Fibroblast of villous mesenchyme (primary cell): ENCODE measurements at places on chromosomes 3 and 15. TPM values are rescaled to one million over a fixed set of nuclear protein-coding genes. Genes with fewer than 3 reads are reported as not detected.

SLC22A14 gene
- total RNA-seq: 0.32 and 0.86 TPM in 2 replicates

DNA sequence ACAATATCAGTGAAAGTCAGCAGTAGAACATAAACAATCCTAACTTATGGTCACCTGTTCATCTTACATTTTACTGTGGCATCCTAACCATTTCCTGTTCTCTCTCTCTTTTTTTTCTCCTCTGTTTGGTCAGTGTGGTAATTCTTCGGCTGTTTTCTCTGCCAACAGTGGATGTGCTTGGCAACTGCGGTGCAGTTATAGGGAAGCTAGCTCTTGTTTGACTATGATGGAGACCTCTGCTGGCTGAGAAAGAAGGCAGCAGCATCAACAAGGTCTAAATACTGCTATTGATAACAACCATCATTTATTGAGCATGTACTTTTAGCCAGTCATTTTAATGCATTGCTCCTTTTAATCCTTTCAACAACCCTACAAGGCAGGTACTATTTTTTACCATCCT lies 723 bp upstream of the DRD3 start:
- DNase-seq: peak; percentile 8

DNA sequence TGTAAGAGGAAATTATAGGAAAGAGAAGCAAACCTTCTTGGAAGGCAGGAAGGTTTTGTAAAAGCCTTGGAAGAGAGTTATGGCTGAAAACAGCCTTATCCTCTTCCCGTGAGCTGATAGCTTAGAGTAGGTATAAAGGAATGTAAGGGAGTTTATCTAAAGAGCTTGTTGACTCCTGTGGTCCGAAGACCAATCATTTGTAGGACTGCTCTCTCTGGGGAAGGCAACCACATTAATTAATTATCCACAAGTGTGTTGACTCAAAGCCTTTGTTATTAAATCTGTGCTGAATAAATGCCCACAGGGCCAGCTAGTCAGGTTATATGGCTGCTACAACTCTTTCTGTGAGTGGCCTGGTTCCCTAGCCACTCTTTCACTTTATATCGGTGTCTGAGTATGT lies 452.1 kb upstream of the RASGRP1 start:
- peak; percentile 45 for DNase-seq

- peak; percentile 75 for DNase-seq
Observed at GRCh38 chr15:67076147-67076843, 10.9 kb downstream of the SMAD3 start.

DNA sequence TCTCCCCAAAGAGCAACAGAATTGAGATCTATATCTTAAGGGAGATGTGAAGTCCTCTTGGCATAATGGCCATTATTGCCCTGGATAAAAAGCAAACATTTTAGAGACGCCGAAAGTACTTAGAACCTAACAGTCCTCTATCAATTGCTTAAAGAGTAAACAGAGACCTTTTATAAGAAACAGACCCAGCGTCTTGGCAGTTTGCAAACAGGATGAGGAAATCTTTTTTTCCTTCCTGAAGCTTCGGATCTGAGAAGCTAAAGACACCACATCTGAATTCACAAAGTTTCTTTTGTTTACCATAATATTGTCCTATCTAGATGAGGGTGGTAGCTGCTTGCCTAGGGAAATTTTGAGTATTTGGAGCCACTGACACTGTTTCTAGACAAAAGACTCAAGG lies 59.9 kb upstream of the LIMD1 start:
- DNase-seq: no peak

NLGN1 gene
- 8.4 and 18.1 TPM in 2 replicates for total RNA-seq

- no peak for DNase-seq
Observed at GRCh38 chr15:89851673-89852341, 37.2 kb upstream of the ANPEP start.

- DNase-seq: no peak
Observed at GRCh38 chr3:151412989-151413388, 28.4 kb upstream of the P2RY12 start.

GRCh38 chr3:54360320-54360719 lies 238.0 kb downstream of the CACNA2D3 start:
- no peak for DNase-seq

SLC9C1 gene
- total RNA-seq: under 0.01 TPM in 1 of 2 replicates, not detected in the other

GRCh38 chr3:26653811-26654425 lies 31.3 kb downstream of the LRRC3B start:
- DNase-seq: no peak

DNA sequence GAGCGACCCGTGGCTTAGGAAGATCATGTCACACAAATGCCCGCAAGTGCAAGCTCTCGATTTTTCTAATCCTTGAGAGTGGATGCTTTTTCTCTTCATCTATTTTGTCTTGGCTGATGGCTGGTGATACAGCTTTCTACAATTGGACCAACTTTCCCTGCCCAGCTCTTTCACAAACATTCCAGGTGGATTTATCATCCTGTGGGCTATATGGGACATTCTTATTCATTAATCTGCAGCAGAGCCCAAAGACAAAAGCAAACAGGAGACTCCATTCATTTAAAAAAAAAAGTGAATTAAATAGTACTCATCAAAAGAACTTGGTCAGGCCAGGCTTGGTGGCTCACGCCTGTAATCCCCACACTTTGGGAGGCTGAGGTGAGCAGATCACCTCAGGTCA lies 14.2 kb upstream of the TSEN2 start:
- no peak for DNase-seq

GRCh38 chr15:90394748-90395442 lies 6.9 kb downstream of the IQGAP1 start:
- DNase-seq: no peak

CPN2 gene
- total RNA-seq: not detected in 2 replicates

- DNase-seq: no peak
Observed at GRCh38 chr15:38658431-38658830, 93.8 kb upstream of the RASGRP1 start.

- no peak for DNase-seq
Observed at GRCh38 chr15:69679623-69680228, 227.1 kb downstream of the RPLP1 start.

DNA sequence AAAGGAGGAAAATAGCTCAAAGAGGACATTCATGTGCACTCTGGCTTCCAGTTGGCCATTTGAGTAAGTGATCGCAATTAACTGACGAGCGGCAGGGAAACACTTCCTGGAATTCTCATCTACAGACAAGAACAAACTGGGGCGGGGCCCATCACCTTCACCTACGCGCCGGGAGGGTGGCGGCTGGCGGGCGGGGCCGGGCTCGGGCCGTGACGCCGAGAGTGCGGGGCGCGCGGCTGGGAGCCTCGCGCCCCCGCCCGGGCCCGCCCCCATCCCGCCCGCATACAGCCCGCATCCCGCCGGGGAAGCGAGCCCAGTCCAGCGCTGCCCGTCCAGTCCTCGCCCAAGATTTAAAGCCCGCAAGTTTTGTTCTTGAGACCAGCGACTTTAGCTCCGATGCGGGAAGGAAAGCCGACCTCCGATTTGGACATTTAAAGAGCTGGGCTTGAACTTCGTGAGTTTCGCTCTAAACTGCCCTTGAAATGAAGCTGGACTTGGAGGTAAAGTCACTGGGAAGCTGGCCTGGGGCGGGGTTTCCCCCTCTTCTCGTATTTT lies at the start of gene B3GNT5:
Gene B3GNT5 (plus strand): TSS at position 281 of the 555 bp plus-strand sequence. CDS start 16,546 bp downstream, outside the sequence.
- peak; percentile 32 for DNase-seq

CFAP100 gene
- total RNA-seq: not detected in 2 replicates

GRCh38 chr3:161020256-161020655 lies 84.9 kb downstream of the B3GALNT1 start:
- no peak for DNase-seq

GRK7 gene
- under 0.01 TPM in 1 of 2 replicates, not detected in the other for total RNA-seq

- peak; percentile 18 for DNase-seq
Observed at GRCh38 chr3:160695915-160696327, 19.0 kb downstream of the ARL14 start.

GRCh38 chr3:55282994-55283393 lies 204.1 kb downstream of the WNT5A start:
- no peak for DNase-seq

SEMA3B gene
- 7.4 and 23.3 TPM in 2 replicates for total RNA-seq

VGLL4 gene
- total RNA-seq: 45.7 and 65.6 TPM in 2 replicates

DNA sequence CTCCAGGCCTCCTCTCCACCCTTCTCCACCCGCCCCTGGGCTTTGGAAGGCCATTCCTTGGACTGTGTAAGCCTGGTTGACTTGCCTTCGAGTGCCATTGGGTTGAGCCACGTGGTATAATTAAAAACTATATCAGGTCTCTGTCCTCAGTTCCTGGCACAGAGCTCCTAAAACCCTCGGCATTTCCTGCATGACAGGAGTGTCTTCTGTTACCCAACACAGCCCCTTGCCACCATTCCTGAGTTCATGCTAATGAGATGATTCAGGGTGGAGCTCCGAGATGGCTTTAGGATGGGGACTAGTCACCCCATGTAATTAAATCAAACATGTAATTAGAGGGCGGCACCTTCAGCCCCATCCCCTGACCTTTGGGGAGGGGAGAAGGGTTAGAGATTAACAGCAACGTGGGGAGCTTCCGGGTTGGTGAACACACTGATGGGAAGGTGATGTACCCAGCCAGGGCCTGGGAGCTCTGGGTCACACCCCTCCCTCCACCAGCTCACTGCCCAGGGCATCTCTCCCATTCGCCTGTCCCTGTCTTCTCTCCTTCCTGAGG lies 256.4 kb downstream of the FAM43A start:
- no peak for DNase-seq

CLDN1 gene
- 3.5 and 14.2 TPM in 2 replicates for total RNA-seq

GRCh38 chr3:2301361-2301760 lies 202.7 kb downstream of the CNTN4 start:
- DNase-seq: no peak

DNA sequence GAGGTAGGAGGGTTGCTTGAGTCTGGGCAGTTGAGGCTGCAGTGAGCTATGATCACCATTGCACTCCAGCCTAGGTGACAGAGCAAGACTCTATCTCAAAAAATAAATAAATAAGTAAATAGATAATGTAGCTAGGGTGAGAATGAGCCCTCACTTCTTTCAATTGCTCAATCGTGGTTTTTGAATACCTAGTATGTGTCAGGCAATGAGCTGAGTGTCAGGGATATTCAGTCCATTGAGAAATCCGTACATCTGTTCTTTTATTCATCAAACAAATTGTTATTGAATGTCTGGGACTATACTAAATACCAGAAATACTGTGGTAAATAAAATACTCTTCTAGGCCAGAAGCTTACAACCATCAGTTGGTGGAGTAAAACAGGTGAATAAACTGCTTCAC lies 6.2 kb upstream of the ZNF148 start:
- peak; percentile 45 for DNase-seq

DNA sequence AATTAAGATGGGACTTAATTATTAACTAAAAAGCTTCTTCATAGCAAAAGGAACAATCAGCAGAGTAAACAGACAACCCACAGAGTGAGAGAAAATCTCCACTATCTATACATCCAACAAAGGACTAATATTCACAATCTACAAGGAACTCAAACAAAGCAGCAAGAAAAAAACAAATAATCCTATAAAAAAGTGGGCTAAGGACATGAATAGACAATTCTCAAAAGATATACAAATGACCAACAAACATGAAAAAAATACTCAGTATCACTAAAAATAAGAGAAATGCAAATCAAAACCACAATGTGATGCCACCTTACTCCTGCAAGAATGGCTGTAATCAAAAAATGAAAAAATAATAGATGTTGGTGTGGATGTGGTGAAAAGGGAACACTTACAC lies 103.3 kb downstream of the TBL1XR1 start:
- no peak for DNase-seq

DNA sequence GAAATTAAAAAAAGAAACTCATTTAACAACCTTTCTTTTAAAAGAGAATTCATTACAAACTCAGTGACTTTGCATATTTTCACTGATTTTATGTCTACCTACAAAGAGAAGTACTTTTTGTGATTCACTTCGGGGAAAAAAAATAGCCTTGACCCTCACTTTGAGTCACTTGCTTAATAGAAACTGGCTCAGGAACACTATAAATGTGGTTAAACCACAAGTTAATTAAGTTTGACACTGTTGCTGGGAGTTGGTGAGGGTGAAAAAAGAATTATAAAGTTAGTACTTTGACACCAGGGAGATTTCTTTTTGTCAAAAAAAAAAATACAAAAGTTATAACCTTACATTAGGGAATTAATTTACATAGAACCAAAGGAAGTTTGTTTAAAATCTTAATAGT lies 810.9 kb downstream of the NR2F2 start:
- DNase-seq: no peak

GRCh38 chr3:138800248-138800647 lies 34.5 kb downstream of the PIK3CB start:
- no peak for DNase-seq

DNA sequence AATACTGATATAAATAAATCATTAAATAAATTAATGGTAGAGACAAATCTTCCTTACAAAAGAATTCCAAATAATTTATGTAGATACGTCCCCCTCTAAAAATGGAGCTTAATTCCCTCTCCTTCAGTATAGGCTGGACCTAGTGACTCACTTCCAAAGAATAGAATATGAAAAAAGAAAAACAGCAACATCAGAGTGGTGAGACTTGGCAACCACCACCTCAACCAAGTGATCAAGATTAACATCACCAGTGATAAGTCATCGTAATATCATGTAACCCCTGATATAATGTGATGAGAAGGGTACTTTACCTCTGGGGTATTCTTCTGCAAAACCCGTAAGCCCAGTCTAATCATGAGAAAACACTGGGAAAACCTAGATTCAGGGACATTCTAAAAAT lies 13.4 kb downstream of the GOLGB1 start:
- DNase-seq: no peak

GRCh38 chr3:72013084-72013483 lies 228.1 kb upstream of the PROK2 start:
- DNase-seq: no peak

- no peak for DNase-seq
Observed at GRCh38 chr3:185720326-185720725, 104.5 kb downstream of the IGF2BP2 start.

C3orf20 gene
- total RNA-seq: under 0.01 TPM in 1 of 2 replicates, not detected in the other

ANKDD1A gene
- total RNA-seq: 3.9 and 7.1 TPM in 2 replicates

GABRG3 gene
- total RNA-seq: not detected in 2 replicates

LINGO1 gene
- not detected in 2 replicates for total RNA-seq

LYSMD2 gene
- total RNA-seq: 5.2 and 10.8 TPM in 2 replicates

ASB14 gene
- total RNA-seq: not detected in 2 replicates

CHDH gene
- under 0.01 and 0.32 TPM in 2 replicates for total RNA-seq

- DNase-seq: peak; percentile 50
Observed at GRCh38 chr3:81666502-81667121, 94.8 kb downstream of the GBE1 start.

DNA sequence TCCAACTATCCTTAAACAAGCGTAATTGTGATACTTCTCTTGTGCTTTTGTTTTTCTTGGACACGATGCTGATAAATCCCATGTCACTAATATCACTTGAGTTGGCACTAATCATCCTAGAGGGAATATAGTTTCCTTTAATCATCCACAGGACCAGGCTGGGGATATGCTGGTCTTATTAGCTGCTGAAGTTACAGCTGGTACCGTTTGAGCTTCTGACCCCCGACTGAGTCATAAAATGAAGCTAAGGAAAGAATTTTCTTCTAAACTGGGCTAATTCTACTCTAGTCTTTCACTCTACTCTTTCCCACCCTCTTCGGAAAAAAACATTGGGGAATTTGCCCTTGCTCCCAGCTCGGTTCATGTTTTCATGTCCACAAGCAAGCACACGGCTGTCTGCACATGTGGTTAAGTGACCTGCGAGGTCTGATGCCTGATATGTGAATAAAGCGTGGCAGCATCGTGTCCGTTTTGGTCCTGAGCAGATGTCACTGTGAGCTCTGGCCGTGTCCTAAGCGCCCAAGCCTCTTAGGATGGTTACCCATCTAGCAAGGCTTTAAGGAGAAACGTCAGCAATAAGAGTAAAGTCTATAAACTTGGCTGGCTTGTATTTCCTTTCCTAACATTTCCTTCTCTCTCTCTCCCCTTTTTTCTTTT lies 223.7 kb downstream of the ITPR1 start:
- DNase-seq: peak; percentile 86

PPARG gene
- total RNA-seq: 3.5 and 4.7 TPM in 2 replicates

SMAD6 gene
- total RNA-seq: 3.0 and 3.5 TPM in 2 replicates

TIMP4 gene
- total RNA-seq: 1.3 TPM in 2 replicates
